ENCODE measurements at places on chromosomes 4 and X.

GRCh38 chr4:43357252-43357974 is 464.9 kb downstream of the GRXCR1 start:
- no peak for DNase-seq

GRCh38 chr4:13203101-13203500 is 281.0 kb downstream of the RAB28 start:
- DNase-seq, result no peak

- no peak for DNase-seq
These were observed 65.0 kb upstream of the MSX1 start for GRCh38 chr4:4794421-4794820.

DNA sequence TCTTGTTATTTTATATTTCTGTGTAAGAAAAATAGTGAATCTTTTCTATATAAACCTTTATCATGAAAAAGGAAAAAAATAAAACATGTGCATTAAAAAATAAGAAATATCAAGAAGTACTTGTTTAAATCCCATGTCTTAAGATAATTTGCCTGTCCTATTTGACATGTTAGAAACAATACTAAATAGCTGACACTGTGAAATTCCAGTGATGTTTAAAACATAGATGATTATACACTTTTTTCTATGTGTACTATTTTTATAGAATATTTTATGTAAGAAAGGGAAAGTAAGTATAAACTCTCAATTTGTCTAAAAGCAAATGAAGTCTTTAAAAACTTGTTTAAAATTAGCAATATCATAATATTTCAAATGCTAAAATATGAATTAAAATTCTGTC is 543.2 kb upstream of the ATOH1 start:
- DNase-seq, result no peak

- no peak for DNase-seq
These were observed 22.2 kb downstream of the CYBB start for GRCh38 chrX:37802028-37802427.

DNA sequence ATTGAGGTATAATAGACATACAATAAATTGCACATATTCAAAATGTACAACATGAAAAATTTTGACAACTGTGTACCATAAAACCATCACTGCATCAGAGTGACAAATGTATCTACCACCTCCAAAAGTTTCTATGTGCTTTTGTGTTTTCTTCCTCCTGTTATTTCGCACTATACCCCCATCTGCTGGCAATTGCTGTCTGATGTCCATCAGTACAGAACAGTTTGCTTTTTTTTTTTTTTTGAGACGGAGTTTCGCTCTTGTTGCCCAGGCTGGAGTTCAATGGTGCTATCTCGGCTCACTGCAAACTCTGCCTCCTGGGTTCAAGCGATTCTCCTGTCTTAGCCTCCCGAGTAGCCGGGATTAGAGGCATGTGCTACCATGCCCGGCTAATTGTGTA is 154.3 kb upstream of the GIMD1 start:
- DNase-seq, result no peak

- no peak for DNase-seq
These were observed 132.3 kb downstream of the ZNF330 start for GRCh38 chr4:141352909-141353525.

DNA sequence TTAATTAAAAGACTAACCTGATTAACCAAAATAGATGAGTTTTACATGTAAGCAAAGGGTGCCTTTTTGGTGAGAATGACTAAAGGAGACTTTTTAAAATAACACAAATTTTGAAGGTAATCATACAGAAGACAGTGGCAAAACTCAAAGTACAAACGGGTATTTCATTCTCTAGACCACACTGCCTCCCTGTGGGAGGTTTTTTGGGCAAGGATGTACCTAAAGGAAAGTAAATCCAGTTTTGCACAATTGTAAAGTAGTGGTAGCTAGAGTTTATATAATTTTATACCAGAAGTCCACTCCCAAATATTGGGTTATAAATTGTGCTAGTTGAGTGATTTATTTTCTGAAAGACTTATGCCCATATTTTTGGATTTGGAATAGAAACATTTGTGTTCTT is 201.0 kb downstream of the PAPSS1 start:
- DNase-seq, result peak; percentile 27

DNA sequence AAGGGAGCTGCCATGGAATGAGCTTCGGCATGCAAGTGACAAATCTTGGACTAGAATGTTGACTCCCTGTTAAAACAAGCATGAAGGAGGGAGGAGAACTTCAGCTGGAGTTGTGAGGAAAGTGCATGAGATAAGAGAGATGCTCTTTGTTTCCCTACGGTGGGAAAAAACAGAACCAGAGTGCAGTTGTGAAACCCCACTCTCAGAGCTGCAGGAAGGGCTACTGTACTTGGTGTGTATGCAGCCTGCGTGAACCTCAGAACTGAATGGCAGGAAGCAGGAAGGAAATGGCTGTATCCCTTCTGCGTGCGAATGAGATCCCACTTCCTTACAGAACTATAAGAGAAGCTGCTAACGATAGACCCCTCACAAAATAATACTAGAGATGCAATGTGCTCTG is 57.2 kb downstream of the EGF start:
- no peak for DNase-seq

DNA sequence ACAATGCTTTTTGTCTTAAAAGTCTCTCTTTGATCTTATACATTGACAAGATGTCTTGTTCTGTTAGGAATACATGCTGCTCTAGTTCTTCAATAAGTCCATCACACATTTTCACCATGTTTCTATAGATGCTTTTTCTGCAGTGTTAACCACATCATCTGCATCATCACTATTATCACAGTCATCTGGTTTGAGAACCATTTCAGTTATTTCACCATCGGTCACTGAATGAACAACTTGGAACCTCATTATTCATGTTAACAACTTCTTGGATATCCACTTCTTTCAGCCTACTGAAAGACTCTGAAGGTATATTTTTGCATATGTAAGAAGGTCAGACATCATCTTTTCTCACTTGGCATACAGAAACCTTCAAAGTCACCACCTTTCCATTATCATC is 975.2 kb downstream of the STIM2 start:
- no peak for DNase-seq

DNA sequence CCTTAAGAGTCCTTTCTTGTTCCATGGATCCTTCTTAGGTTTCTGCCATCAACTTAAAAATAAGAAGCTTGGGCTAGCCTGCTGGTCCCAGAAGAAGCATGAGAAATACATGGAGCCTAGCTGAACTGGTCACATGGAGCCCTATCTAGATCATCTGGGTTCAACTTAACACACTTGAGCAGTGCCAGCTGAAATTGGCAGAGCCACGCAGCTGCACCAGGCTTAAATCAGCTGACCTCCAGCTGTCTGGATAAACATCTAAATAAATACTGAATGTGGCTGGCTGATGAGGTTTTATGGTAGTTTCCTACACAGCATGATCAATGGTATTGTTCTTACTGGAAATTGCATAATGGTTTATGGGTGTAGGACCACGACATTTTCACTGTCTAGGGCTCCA is 598.4 kb upstream of the FAM241A start:
- no peak for DNase-seq

All from Calu3 (cell line).